ENCODE measurements at places on chromosomes 7 and 10.

DNA sequence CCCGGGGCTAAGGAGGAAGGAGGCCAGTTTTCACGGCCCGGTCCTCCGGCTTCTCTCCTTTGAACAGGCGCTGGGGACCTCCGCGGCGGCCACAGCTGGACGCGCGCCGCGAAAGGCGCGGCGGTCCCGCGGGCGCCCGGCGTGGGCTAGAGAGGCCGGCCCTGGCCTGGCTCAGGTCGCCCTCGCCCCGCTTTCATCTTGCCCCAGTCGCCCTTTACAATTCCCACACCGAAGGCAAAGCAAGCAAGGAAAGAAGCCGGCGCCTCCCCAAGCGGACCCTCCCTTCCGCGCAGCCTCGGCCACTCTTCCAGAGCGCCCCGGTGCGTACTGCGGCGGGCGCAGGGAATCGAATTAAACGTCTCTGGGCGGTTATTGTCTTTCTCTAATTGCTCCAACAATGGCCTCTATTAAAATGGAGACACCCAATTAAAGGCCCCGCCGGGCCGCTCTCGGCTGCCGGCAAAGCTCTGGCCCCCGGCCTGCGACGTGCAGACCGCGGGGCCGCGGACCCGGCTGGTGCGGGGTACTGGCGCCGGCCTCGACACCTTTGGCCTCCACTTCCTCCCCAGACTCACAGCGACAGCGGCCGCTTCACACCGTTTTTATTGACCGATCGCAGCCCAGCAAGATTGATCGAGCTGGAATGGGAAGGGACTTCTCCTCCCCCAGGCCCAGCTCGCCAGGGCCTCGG is 4.5 kb upstream of the GATA3 start:
- no peak for DNase-seq

GRCh38 chr10:33160151-33160550 is 174.3 kb downstream of the NRP1 start:
- no peak for DNase-seq

- no peak for DNase-seq
Measured at GRCh38 chr7:9505516-9505915, 1072.1 kb downstream of the NXPH1 start.

DNA sequence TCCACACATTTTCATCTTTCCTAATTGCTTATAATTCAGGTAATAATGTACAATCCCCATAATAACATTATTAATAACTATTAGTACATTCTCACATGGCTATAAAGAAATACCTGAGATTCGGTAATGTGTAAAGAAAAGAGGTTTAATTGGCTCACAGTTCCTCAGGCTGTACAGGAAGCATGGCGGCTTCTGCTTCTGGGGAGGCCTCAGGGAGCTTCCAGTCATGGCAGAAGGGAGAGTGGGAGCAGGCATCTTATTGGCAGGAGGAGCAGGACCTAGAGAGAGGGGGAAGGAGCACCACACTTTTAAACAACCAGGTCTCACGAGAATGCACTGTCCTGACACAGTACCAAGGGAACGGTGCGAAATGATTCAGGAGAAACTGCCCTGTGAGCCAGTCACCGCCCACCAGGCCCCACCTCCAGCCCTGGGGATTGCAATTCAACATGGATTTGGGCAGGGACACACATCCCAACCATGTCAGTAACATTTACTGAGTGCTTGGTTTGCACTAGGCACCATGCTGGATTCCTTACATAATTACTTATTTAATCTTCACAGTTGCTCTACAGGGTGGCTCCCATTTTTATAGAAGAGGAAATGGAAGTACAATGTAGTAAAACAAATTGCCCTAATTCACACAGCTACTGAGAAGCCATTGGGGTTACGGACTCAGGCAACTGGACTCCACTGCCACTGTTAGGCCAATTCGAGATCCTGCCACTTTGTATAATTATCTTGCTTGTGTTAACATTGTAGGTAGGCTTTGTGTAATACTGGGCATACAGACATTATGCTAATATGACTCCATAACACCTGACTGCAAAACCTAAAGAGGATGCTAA is 8.7 kb upstream of the ESYT2 start:
- DNase-seq, result no peak

GRCh38 chr10:71093531-71093930 is 118.8 kb upstream of the UNC5B start:
- DNase-seq, result no peak

DNA sequence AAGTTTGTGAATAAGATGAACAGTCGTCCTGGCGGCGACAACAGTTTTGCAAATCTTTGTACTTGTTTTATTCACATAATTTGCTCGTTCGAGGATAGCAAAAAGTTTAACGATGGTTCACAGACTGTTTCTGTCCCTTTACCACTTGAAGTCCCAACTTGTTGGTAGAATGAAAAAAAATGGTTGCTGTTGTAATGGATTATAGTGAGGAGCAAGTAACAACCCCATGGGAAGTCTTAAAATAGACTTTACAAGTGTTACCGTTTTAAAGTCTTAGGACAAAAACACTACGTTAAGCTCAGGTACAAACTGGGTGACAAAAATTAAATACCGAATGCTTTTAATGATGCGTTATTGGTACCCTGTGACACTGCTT is 589 bp downstream of the LSM8 start:
- DNase-seq, result no peak

GRCh38 chr7:90859521-90859920 is 263.4 kb downstream of the CDK14 start:
- no peak for DNase-seq

DNA sequence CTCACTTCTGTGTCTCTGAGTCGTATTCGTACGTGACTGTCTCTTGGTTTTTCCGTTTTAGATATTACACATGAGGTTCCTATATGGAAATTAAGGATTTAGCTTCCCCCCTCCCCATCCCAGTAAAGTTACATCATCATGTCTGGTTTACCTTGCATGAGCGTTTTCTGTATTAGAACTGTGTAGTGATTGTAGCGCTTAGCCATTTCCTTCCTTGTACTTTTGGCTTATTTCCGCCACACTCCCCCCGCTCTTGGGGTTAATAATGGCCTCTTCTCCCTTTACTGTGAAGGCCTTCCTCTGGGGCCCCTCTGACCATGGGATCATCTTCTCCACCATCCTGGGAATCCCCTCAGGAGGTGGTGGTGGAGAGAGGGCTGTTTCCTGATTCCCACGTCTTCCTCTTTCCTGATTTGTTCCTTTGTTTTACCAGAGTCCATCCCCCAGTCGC is 27.2 kb upstream of the AP5Z1 start:
- no peak for DNase-seq

GRCh38 chr7:129574487-129574886 is 37.0 kb upstream of the NRF1 start:
- no peak for DNase-seq

- no peak for DNase-seq
Measured at GRCh38 chr10:122051609-122052385, 62.8 kb downstream of the TACC2 start.

DNA sequence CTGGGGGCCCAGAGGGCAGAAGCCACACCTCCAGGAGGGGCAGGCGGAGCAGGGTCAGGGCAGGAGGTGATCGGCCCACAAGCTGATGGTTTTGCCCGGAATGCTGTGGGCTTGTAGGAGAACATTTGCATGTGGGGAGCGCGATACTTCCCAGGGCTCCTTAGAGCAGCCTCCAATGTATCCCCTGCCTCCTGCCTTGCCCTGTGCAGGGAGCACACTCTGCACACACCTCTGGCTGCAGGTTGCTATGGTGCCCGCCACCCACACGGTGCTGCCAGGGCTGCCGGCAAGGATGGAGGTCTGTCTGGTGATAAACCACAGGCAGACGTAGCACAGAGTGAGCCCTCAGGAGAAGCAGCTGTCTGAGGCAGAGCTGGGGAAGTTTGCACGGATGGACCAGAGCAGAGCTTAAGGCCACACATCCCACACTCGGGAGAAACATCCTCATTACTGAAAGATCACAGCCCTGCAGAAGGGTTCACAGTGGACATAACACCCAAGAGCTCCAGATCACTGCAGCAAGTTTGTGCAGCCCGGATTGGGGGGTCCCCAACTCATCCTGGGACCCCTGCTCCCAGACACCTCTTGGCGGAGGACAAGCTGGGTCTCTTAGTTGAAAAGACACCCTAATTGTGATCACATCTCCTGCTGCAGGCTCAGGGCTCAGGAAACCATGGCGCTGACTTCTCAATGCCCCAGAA is 41.8 kb downstream of the VIPR2 start:
- no peak for DNase-seq

DNA sequence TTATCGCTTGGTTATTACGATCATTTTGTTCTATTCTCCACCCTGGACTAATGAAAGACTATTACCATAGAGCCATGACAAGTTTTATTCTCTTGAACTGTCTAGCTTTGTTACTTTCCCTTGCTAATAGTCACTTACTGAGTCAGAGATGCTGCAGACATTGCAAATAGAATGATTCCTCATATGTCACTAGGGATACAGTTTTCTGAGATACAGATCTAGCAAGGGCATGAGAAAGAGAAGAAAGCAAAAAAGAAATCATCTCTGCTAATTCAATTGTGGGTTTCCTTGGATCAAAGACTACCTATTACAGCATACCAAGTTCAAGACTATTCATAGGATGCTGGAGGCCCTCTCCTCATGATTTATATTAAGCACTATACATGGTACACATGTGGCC is 204.3 kb downstream of the MBL2 start:
- no peak for DNase-seq

DNA sequence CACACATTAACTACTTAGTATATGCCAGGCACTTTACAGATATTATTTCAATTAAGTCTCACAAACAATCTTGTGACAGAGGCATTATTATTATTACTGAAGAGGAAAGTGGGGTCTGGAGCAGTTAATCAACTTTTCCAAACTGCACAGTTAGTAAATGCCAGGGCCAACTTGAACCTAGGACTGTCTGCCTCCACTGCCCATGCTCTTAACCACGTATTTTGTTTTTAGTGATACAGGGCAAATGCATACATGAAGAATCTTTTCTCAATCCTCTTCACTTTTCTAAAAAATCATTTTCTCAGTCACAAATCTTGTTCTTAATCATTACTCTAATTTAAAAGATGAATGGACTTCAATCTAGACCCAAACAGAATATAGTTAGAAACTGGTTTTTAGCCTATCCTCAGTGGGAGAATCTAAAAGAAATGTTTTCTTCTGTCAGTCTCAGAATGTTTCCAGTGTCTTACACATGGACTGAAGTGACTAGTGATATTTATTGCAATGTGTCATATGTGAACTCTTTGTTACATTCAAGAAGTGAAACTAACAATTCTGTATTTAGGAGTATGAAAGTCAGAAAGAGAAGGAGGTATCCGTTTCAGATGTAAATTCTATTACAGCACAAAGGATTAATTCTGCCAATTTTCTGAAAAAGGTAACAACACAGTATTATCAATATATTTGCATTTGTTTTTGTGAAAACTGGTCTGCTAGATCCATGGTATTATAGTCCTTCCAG is 55.5 kb upstream of the CCNJ start:
- DNase-seq, result no peak

DNA sequence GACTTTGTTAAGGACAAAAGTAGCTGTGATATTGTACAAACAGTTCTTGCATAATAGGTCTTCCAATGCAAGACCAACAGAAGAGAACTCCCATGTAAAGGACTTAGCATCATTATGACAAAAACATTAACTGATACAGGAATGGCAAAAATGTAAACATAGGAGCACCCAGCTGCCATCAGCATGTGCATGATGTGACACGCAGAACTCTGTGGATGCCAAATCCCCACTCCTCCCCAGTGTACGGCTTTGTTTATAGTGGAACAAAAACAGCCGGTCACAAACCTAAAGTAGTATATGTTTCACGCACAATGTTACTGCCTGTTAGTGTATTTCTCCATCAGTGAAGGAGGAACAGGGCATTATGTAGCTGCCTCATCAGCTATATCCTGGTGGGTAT is 316.0 kb upstream of the AOAH start:
- no peak for DNase-seq

GRCh38 chr10:63446716-63447440 is 18.9 kb downstream of the JMJD1C start:
- DNase-seq, result no peak

DNA sequence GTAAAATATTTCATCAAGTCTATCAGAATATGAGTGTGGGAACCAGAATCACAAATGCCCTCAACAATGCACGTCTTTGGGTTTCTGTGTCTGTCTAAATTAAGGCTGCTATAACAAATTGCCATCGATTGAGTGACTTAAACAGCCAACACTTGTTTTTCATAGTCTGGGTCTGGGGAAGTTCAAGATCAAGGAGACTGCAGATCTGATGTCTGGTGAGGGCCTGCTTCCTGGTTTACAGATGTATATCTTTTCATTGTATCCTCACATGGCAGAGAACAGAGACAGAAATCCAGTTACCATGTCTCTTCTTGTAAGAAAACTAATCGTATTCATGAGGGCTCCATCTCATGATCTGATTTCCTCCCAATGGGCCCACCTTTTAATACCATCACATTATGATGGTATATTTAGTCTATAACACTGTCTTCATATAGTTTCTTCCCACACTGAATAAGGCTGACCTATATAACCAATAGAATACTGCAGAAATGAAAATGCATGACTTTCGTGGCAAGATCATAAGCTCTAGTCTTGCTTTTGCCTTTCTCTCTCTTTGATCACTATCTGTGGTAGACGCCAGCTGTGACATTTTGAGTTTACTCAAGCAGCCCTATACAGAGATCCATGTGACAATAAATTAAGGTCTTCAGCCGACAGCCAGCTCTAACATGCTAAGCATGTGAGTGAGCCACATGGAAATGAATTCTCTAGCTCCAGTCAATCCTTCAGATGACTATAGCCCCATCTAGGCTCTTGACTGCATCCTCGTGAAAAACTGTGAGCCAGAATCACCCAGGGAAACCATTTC is 51.9 kb downstream of the THSD7A start:
- no peak for DNase-seq

DNA sequence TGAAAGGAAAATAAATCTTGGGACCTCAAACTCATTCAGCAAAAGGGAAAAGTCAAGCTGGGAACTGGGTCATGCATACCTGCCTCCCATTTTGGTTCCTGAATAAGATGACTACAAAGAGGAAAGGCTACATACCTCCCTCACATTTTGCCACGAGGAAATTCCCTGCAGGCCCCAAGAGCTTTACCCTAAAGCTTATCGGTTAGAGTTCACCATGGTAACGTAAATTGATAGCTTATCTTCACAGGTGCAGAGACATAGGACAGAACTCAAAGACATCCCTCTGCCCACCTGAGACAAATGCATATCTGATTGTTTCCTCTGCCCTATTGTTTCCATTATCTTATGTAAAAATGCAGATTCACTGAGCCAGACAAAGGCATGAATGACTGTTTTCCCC is 31.5 kb upstream of the GRB10 start:
- no peak for DNase-seq

DNA sequence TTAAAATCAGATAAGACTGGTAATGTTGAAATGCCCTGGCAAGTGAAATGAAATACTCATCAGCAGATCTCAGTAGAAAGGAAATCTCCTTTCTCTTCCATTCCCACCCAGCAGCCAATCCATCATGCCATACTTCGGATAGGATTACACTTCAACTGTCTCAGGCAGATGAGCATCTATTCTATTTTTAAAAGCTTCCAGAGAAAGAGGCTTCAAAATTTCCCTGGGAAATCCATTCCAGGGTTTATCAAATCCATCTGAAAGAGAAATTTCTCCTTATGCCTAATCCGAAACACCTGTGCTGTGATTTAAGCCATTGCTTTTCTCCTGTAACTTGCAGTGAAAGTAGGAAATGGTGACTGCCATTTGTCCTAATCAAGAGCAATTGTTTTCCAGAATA is 60.4 kb upstream of the RAPGEF5 start:
- no peak for DNase-seq

GRCh38 chr7:152759949-152760853 is 649 bp downstream of the ACTR3B start:
- no peak for DNase-seq

All from CD4-positive, alpha-beta T cell treated with Interleukin-1 beta for 1 hour (primary cell).